Activated CD8-positive, alpha-beta memory T cell treated with anti-CD3 and anti-CD28 coated beads for 24 hours (primary cell): ENCODE measurements at places on chromosomes 7 and 10.

- peak; percentile 70 for DNase-seq
These were observed 457 bp downstream of the ACADSB start for GRCh38 chr10:123009105-123009820.

DNA sequence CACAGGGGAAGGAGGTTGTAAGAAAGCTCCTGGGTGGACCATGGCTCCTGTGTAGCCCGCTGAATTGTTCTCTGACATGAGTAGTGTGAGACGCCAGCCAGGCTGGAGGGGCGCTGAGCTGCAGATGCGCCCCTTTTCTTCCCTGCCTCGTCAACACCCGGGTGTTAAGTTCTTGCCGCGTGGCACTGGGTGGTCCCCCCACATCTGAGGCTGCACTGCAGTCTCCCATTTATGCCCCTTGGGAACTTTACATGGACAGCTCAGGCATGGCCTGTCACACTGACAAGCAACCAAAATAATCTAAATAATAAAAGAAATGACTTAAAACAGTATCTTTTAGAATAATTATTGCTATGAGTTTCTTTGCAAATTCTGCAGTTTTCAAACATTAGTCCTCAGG is 34.6 kb upstream of the HSPA12A start:
- no peak for DNase-seq

- no peak for DNase-seq
These were observed 47.3 kb downstream of the NKX6-2 start for GRCh38 chr10:132738454-132739224.

GRCh38 chr7:129649128-129649690 is 37.7 kb downstream of the NRF1 start:
- DNase-seq, result no peak

DNA sequence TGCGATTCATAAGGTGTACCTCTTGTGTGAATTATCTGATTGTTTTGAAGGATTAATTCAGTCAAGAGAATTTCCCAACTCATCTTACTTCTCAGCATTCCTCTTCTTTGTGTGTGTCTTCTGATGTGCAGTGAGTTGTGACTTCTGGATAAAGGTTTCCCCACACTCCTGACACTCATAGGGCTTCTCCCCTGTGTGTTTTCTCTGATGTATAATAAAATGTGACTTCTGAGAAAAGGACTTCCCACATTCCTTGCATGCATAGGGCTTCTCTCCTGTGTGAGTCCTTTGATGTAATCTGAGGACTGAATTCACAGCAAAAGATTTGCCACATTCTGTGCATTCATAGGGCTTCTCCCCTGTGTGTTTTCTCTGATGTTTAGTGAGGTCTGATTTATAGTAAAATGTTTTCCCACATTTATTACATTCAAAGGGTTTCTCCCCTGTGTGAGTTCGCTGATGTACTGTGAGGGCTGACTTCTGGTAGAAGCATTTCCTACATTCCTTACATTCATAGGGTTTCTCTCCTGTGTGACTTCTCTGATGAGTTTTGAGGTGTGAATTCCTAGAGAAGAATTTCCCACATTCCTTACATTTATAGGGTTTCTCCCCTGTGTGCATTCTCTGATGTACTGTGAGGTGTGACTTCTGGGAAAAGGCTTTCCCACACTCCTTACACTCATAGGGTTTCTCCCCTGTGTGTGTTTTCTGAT is 24.2 kb downstream of the ZNF25 start:
- no peak for DNase-seq

DNA sequence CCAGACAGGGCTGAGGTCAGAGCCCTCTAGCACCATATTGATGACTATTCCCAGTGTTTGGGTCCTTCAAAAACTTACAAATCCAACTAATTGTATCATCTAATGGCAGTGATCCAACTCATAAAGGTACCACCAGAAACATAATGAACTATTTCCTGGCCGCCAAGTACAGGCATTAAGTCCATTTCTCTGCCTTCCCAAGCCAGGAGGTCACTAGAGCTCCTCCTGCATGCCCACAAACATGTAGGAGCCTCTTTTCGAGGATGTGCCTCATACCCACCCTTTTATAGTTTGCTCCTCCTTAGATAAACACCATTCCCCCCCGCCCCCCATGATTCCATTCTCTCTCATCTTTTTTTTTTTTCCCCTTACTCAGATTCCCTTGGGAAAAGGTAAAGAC is 91.3 kb downstream of the CHN2 start:
- no peak for DNase-seq

DNA sequence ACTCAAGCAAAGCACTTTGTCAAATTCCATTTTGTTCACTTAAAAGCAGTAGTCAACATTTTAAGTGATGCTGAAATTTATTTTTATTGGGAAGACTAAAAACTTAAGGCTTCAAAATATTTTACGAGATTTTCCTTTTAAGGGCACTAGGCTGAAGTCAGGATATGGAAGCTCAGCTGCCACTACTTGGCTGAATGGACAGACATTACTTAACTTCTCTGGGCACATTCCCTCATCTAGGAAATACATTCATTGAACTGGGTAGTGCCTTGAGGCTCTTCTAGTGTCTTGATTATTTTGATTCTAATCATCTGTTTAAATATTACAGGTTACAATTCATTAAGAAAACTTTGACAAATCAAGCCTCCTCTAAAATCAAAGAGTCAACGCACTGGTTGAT is 11.1 kb downstream of the MEOX2 start:
- no peak for DNase-seq

- DNase-seq, result no peak
These were observed 78.3 kb upstream of the KMT2C start for GRCh38 chr7:152513861-152514770.

DNA sequence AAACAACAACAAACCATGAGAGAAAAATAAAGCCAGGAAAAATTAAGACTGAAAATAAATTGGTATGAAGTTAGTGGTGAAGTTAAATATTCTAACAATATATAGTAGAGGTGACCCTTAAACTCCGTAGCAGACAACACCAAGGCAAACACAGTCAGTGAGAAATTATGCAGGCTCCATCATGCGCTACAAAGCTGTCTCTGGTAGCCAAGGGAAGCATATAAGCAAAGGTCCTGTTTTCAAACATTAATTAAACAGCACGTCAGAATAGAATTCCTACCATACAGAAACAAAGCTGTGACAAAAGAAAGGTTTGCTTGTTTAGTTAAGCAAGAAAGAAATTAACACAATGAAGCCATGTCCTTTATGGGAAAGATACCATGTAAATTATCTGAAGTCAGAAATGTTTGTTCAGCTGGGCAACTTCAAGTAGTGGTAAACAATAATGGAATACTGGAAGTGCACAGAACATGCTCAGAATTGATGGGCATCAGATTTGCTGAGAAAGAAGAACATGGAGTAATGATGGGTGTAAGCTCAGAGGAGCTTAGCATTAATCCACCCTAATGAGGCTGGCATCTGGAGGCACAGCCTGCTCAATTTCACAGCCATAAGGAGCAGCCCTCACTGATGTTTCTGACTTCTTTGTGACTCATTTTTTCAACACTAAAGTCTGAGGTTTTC is 75.7 kb downstream of the IGF2BP3 start:
- no peak for DNase-seq

DNA sequence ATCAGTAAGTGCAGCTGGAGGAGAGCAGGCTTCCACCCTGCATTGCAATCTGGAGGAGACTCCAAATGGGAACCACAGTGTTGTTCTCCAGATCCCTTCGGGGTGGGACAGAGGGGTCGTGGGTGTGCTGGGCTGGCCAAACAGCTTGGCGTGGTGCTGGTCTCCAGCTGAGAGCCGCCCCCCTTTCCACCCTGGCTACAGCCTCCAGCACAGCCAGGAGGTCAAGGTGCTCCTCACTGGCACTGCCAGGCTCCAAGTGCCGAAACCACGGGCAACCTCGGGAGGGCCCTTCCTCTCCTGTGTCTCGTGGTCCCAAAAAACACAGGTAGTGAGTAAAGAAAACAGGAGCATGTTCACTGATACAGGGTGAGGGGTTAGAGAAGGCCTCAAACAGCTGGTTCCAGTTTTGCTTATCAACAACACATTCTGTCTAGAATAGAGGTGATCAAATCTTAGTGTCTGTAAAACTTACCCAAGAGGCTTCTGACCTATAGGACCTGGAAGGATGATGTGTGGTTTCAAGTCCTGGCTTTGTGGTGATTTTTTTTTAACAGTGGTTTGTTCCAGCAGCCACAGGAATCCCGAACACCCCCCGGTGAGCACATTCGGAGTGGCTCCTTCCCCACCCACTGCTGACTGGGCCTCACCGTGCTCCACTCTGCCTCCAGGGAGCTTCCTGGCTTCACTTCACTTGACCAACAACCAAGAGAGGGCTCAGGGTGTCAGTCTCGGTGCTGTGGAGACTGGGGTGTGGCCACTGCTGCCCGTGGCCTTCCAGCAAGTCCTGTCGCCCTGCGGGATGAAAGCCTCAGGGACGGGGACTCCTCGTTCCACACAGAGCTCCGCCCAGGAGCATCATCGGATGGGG is 31.2 kb upstream of the EN2 start:
- no peak for DNase-seq
